ENCODE measurements at places on chromosomes 1 and 21.

GRCh38 chr1:205301205-205301821, 20.2 kb downstream of the NUAK2 start:
- DNase-seq: no peak

DNA sequence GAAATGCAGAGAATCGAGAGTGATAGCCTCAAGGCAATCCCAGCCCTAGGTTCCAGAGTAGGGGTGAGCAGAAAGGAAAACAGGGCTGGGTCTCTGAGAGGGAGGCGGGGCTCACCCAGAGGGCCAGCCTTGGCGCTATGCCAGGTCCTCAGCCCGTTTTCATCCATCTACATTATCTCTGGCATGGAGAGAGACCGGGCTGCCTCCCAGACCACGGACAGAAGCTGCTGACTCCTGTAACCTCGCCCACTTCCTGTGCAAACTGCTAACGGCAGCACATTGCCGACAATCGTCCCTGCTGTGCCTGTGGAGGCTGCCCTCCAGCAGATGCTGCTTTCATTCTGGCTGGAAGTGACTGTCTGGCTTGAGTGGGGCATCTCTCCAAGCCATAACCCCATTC, 569.1 kb downstream of the NPHP4 start:
- peak; percentile 18 for DNase-seq

GRCh38 chr21:34043333-34043732, 30.0 kb upstream of the MRPS6 start:
- DNase-seq: no peak

GRCh38 chr1:184965944-184966860, 8.1 kb downstream of the NIBAN1 start:
- no peak for DNase-seq

- no peak for DNase-seq
Observed at GRCh38 chr21:38842079-38842478, 36.4 kb downstream of the ETS2 start.

GRCh38 chr1:248196965-248197364, at the start of gene OR2M3:
Gene OR2M3 (plus strand): TSS chr1:248197265. CDS start chr1:248203068, 5,803 bp downstream.
- DNase-seq: no peak

DNA sequence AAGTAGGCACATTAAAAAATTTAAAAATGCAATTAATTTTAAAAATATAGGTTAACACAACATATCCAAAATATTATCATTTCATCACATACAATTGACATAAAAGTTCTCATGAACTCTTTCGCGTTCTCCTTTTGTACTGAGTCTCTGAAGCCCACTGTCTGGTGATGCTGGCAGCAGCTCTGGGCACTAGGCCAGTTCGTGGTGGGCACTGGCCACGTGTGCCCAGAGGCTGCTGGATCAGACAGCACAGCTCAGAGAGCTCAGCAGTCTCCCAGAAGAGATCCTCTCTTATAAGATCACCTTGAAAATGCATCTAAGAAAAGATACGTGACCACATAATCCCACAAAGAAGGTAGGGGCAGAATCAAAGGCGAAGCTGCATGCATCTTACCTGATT, 9.9 kb downstream of the CEP104 start:
- no peak for DNase-seq

- DNase-seq: peak; percentile 91
Observed at GRCh38 chr1:62783736-62784508, at the start of gene ATG4C. Gene ATG4C (plus strand): TSS chr1:62784132. CDS start chr1:62803787, 19,655 bp downstream.

DNA sequence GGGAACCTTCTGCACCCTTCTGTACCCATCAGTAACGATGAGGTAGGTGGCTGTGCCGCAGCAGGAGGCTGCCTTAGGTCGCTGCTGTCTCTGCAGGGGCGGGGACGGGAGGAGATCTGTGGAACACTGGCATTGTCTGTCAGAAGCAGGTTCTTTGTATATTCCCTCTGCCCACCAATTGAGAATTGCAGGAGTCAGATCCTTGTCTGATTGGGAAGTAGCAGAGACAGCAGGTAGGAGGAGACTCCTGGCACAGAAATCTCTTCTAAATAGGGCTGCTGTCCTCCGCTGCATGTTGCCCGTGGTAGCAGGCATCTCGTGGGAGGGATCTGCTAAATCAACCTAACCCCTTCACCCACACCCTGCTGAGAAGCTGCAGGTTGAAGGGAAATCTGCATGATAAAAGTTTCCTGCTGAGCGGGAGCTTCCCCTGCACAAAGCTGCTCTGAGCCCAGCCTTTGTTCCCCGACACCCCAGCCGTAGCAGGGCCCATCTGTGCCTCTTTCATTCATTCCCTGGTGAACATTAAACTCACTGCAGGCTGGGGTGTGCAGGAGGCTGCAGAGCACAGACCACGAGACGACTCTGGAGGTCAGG, 15.9 kb downstream of the SARS1 start:
- DNase-seq: no peak

- no peak for DNase-seq
Observed at GRCh38 chr1:209411491-209411929, 172.0 kb upstream of the CAMK1G start.

- no peak for DNase-seq
Observed at GRCh38 chr1:218456444-218456843, 111.3 kb downstream of the TGFB2 start.

All from NK-92 treated with Interleukin-12 subunit alpha and Interleukin-12 subunit beta, amount 100 ng/mL, for 24 hours (cell line).